Hematopoietic multipotent progenitor cell treated with erythropoietin and hydrocortisone succinate and interleukin-3 and kit ligand, for 8 days (in vitro differentiated cells): ENCODE measurements at places on chromosomes 12 and 14.

DNA sequence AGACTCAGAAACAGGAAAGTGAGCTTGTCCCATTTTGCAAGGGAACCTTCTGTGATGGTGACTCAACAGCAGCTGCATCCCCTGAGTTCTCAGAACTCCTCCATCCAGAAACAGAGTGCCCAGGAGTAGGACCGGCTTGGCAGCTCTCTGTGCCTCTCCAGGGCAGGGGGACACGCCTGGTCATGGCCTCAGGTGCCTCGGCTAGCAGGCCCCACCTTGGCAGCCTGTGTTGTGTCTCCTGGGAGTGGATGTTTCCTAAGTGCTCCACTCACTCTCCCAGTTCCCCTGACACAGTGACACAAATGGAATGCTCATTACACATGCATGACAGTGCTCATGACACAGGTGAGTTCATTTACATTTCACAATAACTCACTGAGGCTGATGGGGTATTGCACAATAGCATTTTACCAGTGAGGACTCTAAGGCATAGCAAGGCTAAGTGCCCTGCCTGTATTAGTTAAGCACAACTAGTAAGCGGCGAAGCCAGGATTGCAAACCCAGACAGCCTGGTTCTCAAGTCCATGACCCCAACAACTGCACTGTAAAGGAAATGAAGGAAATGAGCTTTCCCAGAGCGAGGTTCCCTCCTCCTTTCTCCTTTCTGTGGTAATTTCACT lies 47.4 kb downstream of the CALM1 start:
- no peak for DNase-seq

DNA sequence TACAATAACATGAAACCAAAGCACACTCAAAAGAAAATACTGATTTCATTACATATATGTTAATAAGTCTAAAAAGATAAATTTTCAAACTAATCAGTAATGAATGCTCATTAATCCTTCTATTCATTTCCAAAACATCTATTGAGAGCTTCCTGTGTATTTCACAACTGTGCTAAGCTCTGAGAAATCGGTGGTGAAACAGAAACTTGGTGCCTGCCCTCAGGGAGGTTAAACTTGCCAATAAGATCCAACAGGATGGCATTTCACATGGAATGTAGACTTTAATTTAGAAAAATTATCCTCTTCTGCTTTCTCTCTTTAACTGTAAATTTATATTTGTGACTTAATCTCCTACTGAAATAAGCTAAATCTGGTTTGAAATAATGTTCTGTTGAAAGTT lies 70.9 kb upstream of the SLC38A4 start:
- DNase-seq: no peak

DNA sequence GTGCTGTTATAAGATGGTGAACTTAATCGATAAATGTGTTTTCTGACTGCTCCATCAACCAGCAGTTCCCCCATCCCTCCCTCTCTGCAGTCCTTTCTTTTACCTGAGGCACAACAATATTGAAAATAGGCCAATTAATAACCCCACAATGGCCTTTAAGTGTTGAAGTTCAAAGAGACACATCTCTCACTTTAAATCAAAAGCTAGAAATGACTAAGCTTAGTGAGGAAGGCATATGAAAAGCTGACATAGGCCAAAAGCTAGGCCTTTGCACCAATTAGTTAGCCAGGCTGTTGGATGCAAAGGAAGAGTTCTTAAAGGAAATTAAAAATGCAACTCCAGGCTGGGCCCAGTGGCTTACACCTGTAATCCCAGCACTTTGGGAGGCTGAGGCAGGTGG lies 43.7 kb downstream of the SAV1 start:
- DNase-seq: no peak

DNA sequence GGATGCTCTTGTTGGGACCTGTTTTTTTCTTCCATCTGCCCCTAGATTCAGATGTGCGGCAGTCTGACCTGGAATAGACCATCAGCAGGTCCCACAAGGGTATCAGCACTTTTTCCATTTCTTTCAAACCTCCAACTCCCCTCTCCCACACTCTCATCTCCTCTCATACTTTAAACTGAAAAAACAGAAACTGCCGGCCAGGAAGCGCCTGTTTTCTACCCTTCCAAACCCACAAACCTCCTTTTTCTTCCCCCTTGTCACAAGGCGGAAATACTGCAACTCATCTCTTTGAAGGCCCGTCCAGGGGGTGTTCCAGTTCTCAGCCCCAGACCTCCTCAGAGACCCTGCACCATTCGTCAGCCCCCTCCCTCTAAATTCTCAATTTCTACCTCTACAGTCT lies 62.5 kb upstream of the FKBP4 start:
- DNase-seq: no peak

DNA sequence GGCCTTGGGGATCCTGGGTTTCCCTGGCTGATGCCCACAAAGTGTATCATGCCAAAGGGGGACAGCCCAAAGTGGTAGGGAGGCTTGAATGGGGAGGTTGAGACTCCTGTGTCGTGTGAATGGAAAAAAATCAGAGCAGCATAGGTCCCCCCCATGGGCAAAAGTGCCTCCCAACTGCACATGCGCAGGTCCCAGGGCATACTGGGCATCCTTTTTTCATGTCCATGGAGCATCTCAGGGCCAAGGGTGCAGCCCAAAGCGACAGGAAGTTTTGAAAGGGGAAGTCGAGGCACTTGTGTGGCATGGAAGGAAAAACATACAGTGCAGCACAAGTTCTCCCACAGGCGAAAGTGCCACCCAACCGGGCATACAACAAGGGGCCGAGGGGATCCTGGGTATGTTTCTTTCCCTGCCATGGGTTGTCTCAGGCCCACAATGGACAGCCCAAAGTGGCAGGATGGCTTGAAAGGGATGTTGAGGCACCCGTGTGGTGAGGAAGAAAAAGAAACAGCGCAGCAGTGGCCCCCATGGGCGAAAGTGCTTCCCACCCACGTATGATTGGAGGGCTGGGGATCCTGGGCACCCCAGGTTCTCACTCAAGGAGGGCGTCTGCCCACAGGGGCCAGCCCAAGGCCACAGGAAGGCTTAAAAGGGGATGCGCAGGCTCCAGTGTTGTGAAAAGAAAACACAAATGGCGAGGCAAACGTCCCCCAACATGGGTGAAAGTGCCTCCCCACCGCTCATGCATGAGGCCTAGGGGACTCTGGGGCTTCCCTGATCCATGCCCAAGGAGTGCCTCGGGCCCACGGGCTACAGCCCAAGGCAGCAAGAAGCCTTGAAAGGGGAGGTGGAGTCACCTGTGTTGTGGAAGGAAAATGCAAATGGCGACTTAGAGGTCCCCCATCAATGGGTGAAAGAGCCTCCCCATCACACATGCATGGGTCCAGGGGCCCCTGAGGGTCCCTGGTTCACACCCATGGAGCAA lies 573.7 kb downstream of the ALG10 start:
- DNase-seq: no peak

DNA sequence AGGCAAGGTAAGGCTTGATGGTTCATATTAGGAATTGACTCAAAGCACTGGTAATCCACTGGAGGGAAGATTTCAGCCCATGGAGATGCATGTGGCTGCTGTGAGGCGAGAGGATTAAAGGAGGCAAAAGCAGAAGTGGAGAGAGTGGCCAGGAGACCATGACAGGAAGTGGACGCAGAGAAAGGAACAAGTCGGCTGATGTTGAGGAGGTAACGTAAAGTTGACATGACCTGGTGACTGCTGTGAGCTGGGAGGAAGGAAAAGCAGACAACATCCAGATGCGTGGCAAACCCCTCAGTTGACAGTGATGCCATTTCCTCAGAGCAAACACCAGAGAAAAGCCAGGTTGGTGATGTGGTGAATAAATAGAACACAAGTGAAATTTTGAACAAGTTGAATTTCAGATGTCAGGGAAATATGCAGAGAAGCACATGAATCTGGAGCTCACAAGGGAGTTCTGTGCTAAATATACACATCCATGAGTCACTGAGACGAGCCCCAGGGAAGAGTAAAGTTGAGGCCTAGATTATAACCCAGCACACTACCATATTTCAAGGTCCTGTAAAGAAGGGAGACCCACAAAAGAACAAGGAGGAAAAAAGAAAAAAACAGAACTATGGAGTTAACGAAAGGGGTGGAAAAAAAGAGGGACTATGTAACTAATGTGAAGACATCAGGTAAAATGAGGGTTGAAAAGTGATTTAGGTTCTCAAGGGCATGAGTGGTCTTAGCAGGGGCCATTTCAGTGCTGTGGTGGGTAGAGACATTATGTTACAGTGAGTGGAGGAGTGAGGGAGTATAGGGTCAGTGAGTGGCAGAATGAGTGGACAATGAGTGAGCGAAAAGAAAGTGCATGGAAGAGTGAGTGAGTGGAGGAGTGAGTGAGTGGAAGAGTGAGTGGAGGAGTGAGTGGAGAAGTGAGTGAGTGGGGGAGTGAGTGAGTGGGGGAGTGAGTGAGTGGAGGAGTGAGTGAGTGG lies 61.6 kb upstream of the GZMB start:
- no peak for DNase-seq

- DNase-seq: no peak
Measured at GRCh38 chr12:91058786-91059185, 962 bp upstream of the KERA start.

GRCh38 chr14:29735459-29735858 lies 192.2 kb downstream of the PRKD1 start:
- DNase-seq: no peak

DNA sequence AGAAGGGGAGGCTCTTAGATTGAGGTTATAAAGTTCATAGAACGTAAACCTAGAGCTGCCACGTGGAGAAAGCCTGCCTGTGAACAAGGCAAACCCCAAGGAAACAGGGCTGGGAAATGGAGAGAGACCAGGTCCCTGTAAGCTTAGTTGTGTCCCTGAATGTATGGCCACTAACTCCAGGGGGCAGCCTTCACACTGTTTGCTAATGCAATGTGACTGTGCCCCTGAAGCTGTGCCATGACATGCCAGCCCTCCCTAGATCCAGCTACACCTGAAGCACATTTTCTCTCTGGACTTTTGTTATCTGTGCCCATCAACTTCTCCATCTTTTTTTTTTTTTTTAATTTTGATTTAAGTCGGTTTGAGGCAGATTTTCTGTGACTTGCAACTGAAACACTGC lies 60.6 kb upstream of the TMCC3 start:
- peak; percentile 62 for DNase-seq

GRCh38 chr12:95136598-95136997 lies 63.2 kb upstream of the NR2C1 start:
- DNase-seq: no peak

- no peak for DNase-seq
Measured at GRCh38 chr12:46349253-46349652, 23.3 kb downstream of the SLC38A2 start.

DNA sequence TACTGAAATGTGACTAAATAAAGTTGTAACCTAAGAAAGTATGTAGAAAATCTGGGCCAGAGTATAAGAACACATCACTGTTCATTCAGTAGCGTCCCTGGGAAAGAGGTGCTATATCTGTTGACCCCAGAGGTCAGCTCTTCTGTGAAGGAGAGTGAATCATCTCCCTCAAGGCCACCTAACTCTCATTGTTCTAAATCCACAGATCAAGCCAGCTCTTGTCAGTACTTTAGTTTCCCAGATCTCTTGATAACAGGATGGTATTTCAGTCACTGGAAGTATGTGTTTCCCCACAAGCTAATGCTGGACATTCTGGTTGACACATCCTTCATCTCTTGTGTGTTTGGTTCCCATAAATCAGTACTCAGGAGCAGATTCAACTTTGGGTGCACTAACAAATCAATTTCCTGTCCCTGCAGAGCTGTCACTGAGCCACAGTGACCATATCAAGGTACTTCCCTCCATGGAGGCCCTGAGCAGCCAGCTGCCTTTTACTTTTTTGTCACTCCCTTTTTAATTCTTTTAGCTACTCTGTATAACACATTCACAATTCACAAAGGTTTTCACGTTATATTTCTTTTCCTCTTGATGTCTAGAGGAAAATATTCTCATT lies 7.8 kb downstream of the KRT1 start:
- DNase-seq: no peak

GRCh38 chr14:74670726-74671411 lies 42.0 kb downstream of the AREL1 start:
- no peak for DNase-seq

DNA sequence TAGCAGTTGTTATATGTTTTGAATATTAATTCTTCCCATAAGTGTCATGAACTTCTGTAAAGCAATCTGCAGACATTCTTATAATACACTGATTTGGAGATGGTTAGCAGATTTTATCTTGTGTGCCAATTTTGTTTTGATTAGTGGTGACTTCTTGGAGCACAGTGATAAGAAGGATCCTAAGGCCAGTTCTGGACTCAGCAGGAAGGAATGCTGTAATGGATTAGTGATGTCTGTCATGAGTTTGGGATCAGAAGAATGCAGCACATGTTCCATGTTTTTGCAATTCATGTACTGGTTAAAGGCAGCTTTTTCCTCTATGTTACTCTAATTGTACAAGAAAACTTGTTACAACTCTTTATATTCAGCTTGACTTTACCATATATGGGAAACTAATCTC lies 91.5 kb downstream of the UNC79 start:
- no peak for DNase-seq

DNA sequence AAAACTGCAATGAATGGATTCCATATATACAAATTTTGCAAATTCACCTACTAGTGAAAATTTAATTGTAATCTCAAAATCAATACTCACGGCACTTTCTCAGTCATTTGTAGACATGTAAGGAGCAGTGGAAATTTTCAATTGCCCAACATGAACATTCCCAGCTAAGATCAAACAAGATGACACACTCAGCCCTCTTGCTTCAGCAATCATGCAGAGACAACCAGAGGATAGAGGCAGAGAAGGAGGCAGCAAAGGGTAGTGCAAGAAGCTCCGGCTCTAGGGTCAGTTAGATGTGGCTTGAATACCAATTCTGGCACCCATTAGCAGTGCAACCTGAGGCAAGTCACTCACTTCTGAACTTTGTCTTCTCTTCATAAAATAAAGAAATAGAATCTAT lies 91.5 kb upstream of the SLC35F4 start:
- no peak for DNase-seq

GRCh38 chr12:88496429-88496828 lies 83.8 kb downstream of the KITLG start:
- no peak for DNase-seq

GRCh38 chr12:51971679-51972421 lies 20.4 kb downstream of the ACVR1B start:
- no peak for DNase-seq
